ENCODE measurements at places on chromosomes 7 and 10.

- DNase-seq: no peak
- no peak overlapping the region for H3K4me3 ChIP-seq
- no peaks in the 10 kb centered on the region for H3K36me3 ChIP-seq
These were observed 72.5 kb downstream of the PRTFDC1 start for GRCh38 chr10:24879861-24880260.

DNA sequence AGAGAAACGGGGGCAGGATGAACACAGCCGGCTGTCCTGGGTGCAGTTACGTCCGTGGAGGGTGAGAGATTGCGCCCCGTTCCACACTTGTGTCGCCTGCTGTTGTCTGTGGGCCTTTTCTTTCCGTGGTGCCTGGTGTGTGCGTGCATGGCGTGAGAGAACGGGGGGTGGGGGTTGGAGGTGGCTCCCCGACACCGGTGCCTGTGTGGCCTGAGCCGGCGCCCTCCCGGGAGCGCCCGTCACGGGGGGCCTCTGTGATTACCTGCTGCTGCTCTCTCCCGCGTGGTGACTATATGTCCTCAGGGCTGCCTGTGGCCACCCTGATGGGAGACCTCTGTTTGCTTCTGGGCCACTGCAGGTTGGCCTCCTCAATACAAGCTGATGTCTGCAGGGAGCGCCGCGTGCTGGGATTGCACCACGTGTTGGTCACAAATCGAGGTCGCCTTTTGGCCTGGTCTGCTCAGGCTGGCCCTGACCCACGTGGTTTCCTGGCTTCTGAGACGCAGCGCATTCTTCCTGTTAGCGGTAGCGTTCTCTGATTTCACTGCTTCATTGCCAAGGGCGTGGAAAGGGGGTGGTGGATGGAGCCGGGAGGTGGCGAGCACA, 10.9 kb upstream of the AP5Z1 start:
- H3K27me3 ChIP-seq: no peaks in the 10 kb centered on the region
- H3K4me1 ChIP-seq: no peaks in the 10 kb centered on the region
- no peak for DNase-seq

DNA sequence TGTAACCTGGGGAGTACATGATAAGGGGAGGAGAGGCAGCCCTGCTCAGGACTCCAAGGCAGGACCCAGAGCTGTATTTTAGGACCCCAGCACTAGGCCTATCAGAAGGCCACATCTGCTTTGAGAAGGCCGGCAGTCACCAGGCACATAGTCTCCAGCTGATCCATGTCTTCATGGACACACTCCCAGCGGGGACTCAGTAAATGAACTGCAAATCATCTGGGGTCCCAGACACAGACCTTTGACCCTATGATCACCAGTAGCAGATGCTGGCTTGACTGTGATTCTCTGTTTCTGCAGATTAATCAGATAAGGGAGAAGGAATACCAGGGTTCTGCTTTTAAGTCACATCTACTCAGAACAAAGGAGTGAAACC, 341.4 kb upstream of the PODXL start:
- H3K4me3 ChIP-seq: no peak overlapping the region
- H3K4me1 ChIP-seq: no peaks in the 10 kb centered on the region

GRCh38 chr10:89393898-89394297, 1.5 kb downstream of the IFIT1 start:
- no peaks in the 10 kb centered on the region for H3K27me3 ChIP-seq
- no peaks in the 10 kb centered on the region for H3K36me3 ChIP-seq
- no peak overlapping the region for H3K4me3 ChIP-seq
- DNase-seq: no peak
- H3K4me1 ChIP-seq: peaks cover 21% of the 10 kb centered on the region
- H3K27ac ChIP-seq: no peak overlapping the region

DNA sequence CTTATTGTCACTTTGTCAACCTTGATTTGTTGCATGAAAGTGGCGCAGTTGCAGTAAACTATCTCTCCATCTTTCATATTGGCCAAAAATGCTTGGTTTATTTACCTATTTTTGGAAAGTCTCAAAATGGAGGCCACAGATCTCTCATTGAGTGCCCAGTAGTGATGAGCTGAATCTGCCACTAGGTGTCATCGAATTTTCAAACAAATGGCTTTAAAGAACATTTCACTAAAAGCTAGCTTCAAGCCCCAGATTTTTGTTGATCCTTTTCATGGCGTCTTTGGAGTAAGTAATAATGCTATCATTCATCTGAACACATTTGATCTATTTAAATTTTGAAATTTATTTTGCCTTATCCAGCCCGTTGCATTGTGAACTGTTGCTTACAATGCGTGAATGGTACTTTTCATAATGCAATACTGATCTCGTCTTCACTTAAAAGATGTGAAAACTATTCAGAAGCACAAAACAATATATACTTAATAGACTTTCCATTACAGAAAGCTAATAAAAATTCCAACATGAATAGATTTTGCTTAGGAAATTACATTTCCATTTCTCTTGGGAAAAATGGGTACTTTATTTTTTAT, 236.2 kb downstream of the DNAJB9 start:
- H3K27ac ChIP-seq: no peak overlapping the region
- no peak overlapping the region for H3K4me3 ChIP-seq
- H3K36me3 ChIP-seq: no peaks in the 10 kb centered on the region
- H3K27me3 ChIP-seq: no peaks in the 10 kb centered on the region

- no peaks in the 10 kb centered on the region for H3K27me3 ChIP-seq
- DNase-seq: no peak
- no peaks in the 10 kb centered on the region for H3K4me1 ChIP-seq
These were observed 62.6 kb downstream of the DOCK4 start for GRCh38 chr7:112143582-112143981.

DNA sequence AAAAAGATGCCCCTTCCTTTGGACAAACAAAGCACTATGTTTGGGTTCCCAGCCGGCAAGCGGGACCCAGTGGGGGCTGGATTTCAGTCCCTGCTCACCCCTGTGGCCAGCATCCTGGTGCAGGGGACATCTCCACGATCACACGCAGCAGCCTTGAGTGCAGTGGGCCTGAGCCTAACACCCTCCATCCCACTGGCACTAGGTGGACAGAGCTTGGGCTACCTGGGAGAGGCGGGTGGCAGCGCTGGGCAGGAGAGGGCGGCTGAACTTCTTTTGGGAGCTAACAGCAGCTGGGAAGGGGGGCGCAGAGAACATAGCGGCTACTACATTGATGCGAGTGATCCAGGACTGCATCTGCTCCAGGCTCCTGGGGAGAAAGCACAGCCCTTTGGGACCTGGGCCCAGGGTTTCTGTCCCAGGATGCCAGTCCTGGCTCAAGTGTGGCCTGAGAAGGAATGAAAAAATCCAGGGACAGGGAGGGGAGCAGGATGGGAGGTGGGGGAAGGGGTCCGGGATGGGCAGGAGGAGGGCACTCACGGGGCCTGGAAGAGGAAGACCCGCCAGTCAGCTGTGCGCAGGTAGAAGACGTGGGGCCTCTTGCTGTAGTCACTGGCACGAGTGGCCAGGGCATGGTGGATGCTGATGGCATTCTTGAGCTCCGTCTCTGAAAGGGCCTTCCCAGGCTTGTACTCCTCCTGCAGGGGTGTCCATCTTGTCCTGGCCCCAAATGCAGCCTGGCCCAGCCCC, 9.0 kb downstream of the NFKB2 start:
- DNase-seq: no peak
- H3K4me1 ChIP-seq: peaks cover 35% of the 10 kb centered on the region
- no peak overlapping the region for H3K27ac ChIP-seq
- H3K36me3 ChIP-seq: peaks cover 33% of the 10 kb centered on the region
- H3K27me3 ChIP-seq: no peaks in the 10 kb centered on the region

GRCh38 chr7:127619681-127620405, 1.9 kb upstream of the PAX4 start:
- no peak for DNase-seq
- H3K4me3 ChIP-seq: no peak overlapping the region
- H3K36me3 ChIP-seq: no peaks in the 10 kb centered on the region
- peaks cover 20% of the 10 kb centered on the region for H3K27me3 ChIP-seq
- H3K4me1 ChIP-seq: peaks cover 3% of the 10 kb centered on the region
- H3K27ac ChIP-seq: no peak overlapping the region

GRCh38 chr7:29505931-29506330, 57.7 kb upstream of the PRR15 start:
- no peak for DNase-seq
- H3K27me3 ChIP-seq: no peaks in the 10 kb centered on the region
- H3K4me3 ChIP-seq: no peak overlapping the region
- H3K4me1 ChIP-seq: no peaks in the 10 kb centered on the region
- H3K36me3 ChIP-seq: no peaks in the 10 kb centered on the region
- H3K27ac ChIP-seq: no peak overlapping the region

GRCh38 chr10:60703266-60704041, 74.8 kb upstream of the CDK1 start:
- H3K4me3 ChIP-seq: no peak overlapping the region
- H3K27me3 ChIP-seq: no peaks in the 10 kb centered on the region
- H3K27ac ChIP-seq: peak overlapping the region; percentile 20
- peaks cover 6% of the 10 kb centered on the region for H3K4me1 ChIP-seq

GRCh38 chr10:16520900-16521299, 779 bp downstream of the C1QL3 start:
- peak overlapping the region; percentile 40 for H3K4me3 ChIP-seq
- H3K27ac ChIP-seq: no peak overlapping the region
- no peaks in the 10 kb centered on the region for H3K36me3 ChIP-seq
- H3K4me1 ChIP-seq: peaks cover 16% of the 10 kb centered on the region
- peak; percentile 7 for DNase-seq

- no peak overlapping the region for H3K27ac ChIP-seq
- H3K4me1 ChIP-seq: no peaks in the 10 kb centered on the region
- H3K36me3 ChIP-seq: no peaks in the 10 kb centered on the region
- no peaks in the 10 kb centered on the region for H3K27me3 ChIP-seq
- H3K4me3 ChIP-seq: no peak overlapping the region
These were observed 48.2 kb upstream of the WDR11 start for GRCh38 chr10:120802935-120803334.

DNA sequence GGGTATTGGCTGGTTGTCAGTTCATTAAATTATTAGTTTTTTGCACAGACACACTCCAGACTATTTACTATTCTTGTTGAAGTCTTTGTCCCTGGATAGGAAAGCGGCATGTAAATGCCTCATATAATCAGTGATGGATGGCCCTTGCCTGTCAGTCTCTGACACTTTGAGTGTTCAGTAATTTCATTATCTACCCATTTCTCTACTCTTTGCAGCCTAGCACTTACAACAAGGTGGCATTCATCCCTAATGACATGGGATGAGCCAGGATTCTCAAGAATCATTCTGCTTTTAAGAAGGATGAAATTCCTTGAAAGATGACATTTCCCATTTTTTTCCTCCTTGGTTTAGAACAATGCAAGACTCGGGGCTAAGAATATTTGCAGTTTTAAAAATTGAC, 155.7 kb downstream of the SORCS3 start:
- no peaks in the 10 kb centered on the region for H3K27me3 ChIP-seq
- DNase-seq: no peak
- H3K4me3 ChIP-seq: no peak overlapping the region
- H3K36me3 ChIP-seq: no peaks in the 10 kb centered on the region
- H3K4me1 ChIP-seq: no peaks in the 10 kb centered on the region
- no peak overlapping the region for H3K27ac ChIP-seq

- no peaks in the 10 kb centered on the region for H3K27me3 ChIP-seq
- no peak overlapping the region for H3K4me3 ChIP-seq
- H3K4me1 ChIP-seq: peaks cover 15% of the 10 kb centered on the region
- no peak overlapping the region for H3K27ac ChIP-seq
These were observed 48.2 kb downstream of the DNAJC12 start for GRCh38 chr10:67789769-67790168.

DNA sequence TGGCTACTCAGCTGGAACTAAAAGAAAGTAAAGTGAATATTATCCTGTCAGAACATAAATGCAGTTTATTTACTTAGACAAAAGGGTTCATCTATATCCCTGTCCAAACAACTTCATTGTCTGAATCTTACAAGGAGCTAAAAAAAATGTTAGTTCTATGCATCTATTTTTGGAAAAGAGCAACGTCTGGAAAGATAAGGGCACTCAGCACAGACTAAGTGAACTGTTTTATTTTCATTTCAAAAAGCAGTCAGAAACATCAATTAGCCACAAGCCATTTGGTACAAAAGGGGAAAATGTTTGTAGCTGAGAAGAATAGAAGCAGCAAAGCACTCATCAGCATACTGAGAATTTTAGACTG, 245.5 kb downstream of the FOXP2 start:
- no peaks in the 10 kb centered on the region for H3K36me3 ChIP-seq
- DNase-seq: no peak
- no peaks in the 10 kb centered on the region for H3K27me3 ChIP-seq
- no peaks in the 10 kb centered on the region for H3K4me1 ChIP-seq
- H3K4me3 ChIP-seq: no peak overlapping the region
- no peak overlapping the region for H3K27ac ChIP-seq

DNA sequence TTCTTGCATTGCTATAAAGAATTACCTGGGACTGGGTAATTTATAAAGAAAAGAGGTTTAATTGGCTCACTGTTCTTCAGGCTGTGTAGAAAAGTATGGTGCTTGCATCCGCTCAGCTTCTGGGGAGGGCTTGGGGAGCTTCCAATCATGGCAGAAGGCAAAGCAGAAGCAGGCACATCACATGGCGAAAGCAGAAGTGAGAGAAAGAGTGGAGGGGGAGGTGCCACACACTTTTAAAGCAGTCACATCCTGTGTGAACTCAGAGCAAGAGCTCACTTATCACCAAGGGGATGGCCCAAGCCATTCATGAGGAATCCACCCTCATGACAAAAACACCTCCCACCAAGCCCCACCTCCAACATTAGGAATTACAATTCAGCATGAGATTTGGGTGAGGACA, 303.5 kb downstream of the OTUD1 start:
- no peak for DNase-seq
- H3K4me3 ChIP-seq: no peak overlapping the region
- H3K27ac ChIP-seq: no peak overlapping the region
- no peaks in the 10 kb centered on the region for H3K27me3 ChIP-seq

- H3K4me3 ChIP-seq: no peak overlapping the region
- no peak for DNase-seq
- H3K36me3 ChIP-seq: no peaks in the 10 kb centered on the region
- no peak overlapping the region for H3K27ac ChIP-seq
- peaks cover 90% of the 10 kb centered on the region for H3K4me1 ChIP-seq
These were observed 4.6 kb downstream of the INPP5A start for GRCh38 chr10:132542086-132542775.

GRCh38 chr10:34713875-34714274, 101.2 kb downstream of the PARD3 start:
- no peak overlapping the region for H3K27ac ChIP-seq
- no peak overlapping the region for H3K4me3 ChIP-seq
- H3K36me3 ChIP-seq: no peaks in the 10 kb centered on the region
- no peaks in the 10 kb centered on the region for H3K4me1 ChIP-seq

- no peaks in the 10 kb centered on the region for H3K4me1 ChIP-seq
- H3K36me3 ChIP-seq: no peaks in the 10 kb centered on the region
- DNase-seq: no peak
- no peak overlapping the region for H3K4me3 ChIP-seq
- H3K27me3 ChIP-seq: no peaks in the 10 kb centered on the region
These were observed 45.9 kb downstream of the TNS3 start for GRCh38 chr7:47535704-47536628.

DNA sequence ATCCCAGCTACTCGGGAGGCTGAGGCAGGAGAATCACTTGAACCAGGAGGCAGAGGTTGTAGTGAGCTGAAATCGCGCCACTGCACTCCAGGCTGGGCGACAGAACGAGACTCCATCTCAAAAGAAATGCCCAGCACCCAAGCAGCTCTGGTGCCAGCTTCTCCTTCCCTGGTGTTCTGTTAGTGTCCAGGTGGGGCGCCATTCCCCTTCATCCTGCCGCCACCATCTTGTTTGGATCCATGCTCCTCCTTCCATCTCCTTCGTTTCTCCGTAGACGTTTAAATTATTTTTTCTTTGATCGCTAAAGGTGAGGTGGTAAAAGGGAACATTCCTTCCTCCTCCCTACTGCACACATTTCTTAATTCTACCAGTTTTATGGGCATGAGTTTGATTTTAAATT, 30.3 kb downstream of the PROSER2 start:
- no peaks in the 10 kb centered on the region for H3K36me3 ChIP-seq
- H3K27me3 ChIP-seq: peaks cover 2% of the 10 kb centered on the region
- H3K4me3 ChIP-seq: no peak overlapping the region
- DNase-seq: no peak
- no peaks in the 10 kb centered on the region for H3K4me1 ChIP-seq
- no peak overlapping the region for H3K27ac ChIP-seq
